M059J (cell line): ENCODE measurements at places on chromosomes 5 and 9. TPM values are rescaled to one million over a fixed set of nuclear protein-coding genes. Genes with fewer than 3 reads are reported as not detected.
A peak's percentile ranks its signal among the peaks of the same experiment; 100 is the strongest.

- DNase-seq = peak; percentile 90
Measured at GRCh38 chr5:78633700-78634099, 14.9 kb downstream of the LHFPL2 start.

GRCh38 chr5:55471468-55471867, 63.3 kb downstream of the PLPP1 start:
- DNase-seq = no peak

- DNase-seq = no peak
Measured at GRCh38 chr5:133142782-133143181, 91.0 kb downstream of the HSPA4 start.

DNA sequence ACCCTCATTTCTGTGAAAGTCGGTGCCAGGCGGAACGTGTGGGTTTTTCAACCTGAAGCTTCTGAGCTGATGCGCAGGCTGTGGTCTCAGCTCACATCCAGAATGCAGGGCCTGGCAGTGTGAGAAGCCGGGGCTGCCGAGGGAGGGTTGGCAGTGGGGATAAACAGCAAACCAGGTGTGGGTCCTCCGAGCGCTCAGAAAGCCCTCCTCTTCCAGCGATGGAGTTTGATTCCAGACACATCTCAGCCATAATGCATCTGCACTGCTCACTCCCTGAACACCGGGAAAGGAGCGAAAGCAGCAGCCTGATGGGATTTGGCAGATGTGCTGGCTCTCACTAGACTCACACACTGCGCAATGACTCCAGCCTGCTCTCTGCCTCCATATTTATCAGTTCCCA, 280.1 kb downstream of the HSPA4 start:
- DNase-seq = no peak

DNA sequence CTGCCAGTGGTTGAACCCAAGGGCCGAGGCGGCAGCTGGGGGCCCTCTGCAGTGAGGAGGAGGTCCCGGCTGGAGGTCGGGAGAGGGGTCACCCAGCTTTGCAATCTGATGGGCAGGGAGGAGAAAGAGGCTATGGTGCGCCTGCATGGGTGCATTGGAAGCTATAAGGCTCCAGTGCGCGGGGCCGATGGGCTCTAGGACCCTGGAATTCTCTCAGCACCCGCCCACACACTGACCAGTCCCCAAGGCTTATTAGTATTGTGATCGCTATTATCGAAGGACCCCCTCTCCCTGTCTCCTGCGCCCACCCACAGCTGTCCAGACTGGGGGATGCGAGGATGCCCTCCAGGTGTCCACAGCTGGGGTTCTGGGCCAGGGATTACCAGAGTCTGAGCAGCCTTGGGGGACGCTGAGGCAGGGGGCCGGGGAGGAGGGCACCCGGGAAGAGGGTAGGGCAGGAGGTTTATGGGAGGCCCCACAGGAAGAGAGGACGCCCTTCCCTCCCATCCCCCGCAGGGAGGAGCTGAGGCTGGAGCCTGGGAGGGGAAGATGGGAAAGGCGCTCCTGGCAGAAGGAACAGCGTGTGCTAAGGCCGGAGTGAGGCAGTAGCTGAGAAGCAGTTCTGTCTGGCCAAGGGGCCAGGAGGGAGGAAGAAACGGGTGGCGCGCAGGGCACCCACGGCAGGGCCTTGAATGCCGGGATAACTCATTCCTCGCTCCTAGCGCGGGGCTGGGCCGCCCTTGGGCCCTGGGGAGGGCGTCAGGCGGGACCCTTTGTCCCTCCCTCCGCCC, 24.2 kb downstream of the C9orf50 start:
- DNase-seq = no peak

DNA sequence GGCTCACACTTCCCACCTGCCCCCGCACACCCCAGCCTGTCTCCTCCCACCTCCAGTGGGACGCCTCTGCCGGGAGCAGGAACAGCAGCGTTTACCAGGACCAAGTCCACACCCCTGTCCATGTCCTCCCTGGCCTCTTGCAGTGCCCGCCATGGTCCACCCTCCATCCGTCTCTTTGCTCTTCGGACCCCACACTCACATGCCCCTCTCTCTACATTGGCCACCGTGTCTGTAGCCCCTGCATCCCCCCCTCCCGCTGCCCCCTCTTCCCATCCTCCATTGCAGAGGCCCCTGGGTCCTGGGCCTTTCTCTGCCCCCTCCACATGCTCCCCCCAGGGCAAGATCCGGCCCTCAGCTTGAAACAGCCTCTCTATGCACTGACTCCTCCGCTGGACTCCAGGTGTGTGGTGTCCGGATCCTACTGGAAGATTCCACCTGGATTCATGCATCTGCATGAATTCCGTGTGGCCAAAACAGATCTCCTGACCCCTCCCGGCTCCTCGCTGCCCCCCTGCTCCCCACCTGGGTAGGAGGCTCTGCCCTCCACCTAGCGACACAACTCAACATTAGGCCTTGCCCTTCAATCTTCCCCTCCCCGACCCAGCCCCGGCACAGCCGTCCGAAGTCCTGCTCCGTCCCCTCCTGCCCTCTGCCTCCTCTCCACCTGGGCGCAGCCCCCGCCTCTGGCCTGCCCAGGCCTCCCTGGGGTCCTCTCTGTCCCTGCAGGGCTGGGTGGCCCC, 168.5 kb downstream of the OLFM1 start:
- no peak for DNase-seq

The C5orf15 gene
- 196 and 216 TPM in 2 replicates for total RNA-seq

- DNase-seq = no peak
Measured at GRCh38 chr5:116153687-116154174, 68.9 kb downstream of the COMMD10 start.

DNA sequence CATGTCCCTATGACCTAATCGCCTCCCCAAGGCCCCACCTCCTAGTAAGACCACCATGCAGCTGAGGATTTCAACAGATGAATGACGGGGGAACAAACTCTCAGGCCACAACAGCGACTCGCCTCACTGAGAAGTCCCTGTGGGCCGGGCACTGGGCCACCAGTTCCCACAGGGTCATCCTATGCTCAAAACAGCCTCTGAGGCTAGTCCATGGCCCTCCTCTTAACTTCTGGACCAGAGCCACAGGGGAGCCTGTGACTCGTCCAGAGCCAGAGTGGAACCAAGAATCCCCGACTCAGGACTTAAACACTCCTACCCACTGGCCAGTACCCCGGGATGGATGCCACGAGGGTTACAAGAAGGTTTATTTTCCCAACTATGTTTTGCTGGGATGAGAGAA, 12.3 kb downstream of the GFPT2 start:
- DNase-seq = peak; percentile 46
